Tibial nerve (tissue), 4 donors: ENCODE measurements at places on chromosomes 12 and 14. TPM values are rescaled to one million over a fixed set of nuclear protein-coding genes. Genes with fewer than 3 reads are reported as not detected.

Gene KCNH3
- total RNA-seq = 0.30 TPM

Gene INSM2
- total RNA-seq = not detected

Gene SLC4A8
- total RNA-seq = 0.59 TPM

Gene GARIN6
- total RNA-seq = not detected

Gene LIN7A
- 8.2 TPM for total RNA-seq

Gene TAS2R9
- not detected for total RNA-seq

Gene ALDH1L2
- total RNA-seq = 7.2 TPM

Gene OTX2
- not detected for total RNA-seq

Gene TRPV4
- total RNA-seq = 0.42 TPM

Gene RNU4-1
- under 0.01 TPM for total RNA-seq

DNA sequence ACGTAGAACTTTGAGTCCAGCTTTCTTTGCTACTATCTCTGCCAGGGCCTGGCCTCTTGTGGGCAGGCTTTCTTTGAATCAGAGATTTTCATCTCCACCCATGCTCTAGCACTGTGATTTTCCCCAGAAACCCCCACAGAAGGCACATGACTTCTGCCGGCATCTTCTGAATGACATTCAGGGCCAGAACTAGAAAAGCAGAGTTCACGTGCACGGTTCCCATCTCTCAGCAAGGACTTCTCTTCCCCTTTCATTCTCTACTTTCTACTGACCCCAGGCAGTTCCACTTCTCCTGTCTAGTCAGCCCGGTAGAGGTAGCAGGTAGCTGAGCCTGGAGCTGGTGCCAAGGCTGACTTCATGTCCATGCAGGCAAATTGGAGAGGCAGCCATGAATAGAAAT is 26.9 kb downstream of the BATF start:
- no peaks in the 10 kb centered on the region for H3K4me1 ChIP-seq
- DNase-seq = no peak
- no peaks in the 10 kb centered on the region for H3K27me3 ChIP-seq

DNA sequence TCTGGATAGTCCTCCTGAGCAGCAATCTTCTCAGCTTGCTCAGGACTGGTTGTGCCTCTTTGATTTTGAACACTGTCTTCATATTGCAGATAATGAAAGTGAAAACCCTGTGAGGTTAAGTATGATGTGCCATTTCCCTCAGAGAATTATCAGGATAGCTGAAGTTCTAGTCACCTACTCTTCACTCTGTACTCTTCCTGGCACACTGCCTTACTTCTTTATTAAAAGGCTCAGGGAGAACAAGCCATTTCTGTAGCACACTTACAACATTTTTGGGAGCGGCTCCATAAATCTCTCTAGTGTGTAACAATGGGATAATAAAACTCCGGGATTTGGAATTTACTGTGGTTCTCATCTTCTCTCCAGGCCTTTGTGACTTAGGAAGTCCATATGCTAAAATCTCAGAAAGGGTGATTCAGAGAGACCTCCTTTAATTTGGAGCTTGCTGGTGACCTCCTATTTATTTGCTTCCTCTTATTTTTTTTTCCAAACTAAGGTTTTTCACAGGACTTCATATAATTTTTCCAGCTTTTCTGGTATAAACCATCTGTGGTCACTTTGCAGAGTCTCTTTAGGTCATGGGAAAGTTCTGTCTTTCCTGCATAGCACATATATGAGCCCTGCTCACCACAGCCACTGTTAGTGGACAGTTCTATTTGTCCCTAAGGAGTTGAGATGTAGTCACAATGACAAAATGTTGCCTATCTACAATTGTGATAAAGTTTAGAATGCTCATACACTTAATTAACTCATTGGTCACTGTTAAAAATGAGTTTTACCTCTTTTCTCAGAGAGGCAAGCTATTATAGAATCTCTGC is 53.5 kb upstream of the LDHB start:
- no peaks in the 10 kb centered on the region for H3K27me3 ChIP-seq
- H3K4me1 ChIP-seq = no peaks in the 10 kb centered on the region
- H3K4me3 ChIP-seq = no peak overlapping the region
- H3K36me3 ChIP-seq = no peaks in the 10 kb centered on the region
- DNase-seq = no peak
- no peak overlapping the region for H3K27ac ChIP-seq

GRCh38 chr12:26732005-26732908 is 100.7 kb downstream of the ITPR2 start:
- no peaks in the 10 kb centered on the region for H3K27me3 ChIP-seq
- H3K4me3 ChIP-seq = no peak overlapping the region
- peaks cover 5% of the 10 kb centered on the region for H3K4me1 ChIP-seq
- no peak overlapping the region for H3K27ac ChIP-seq

DNA sequence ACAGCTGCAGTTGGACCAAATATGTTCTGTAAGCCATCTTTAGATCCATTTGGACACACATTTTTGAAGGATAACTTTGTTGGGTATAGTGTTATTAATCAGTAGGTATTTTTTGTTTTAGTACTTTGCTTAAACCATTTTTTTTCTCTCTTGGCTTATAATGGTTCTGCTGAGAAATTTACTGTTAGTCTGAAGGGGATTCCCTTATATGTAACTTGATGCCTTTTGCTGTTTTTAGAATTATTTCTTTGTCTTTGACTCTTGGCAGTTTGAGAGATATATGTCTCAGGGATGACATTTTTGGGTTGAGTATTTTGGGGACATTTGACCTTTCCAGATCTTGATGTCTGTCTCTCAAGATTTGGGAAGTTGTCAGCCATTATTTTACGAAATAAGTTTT is 169.8 kb downstream of the GPHN start:
- DNase-seq = no peak
- no peak overlapping the region for H3K4me3 ChIP-seq

GRCh38 chr12:14774906-14775635 is 28.2 kb downstream of the WBP11 start:
- DNase-seq = no peak
- peak overlapping the region; percentile 93 for H3K27ac ChIP-seq
- H3K36me3 ChIP-seq = no peaks in the 10 kb centered on the region

GRCh38 chr12:180445-180844 is 33.5 kb downstream of the SLC6A12 start:
- H3K27me3 ChIP-seq = no peaks in the 10 kb centered on the region
- peak overlapping the region; percentile 1 for H3K27ac ChIP-seq
- H3K4me3 ChIP-seq = no peak overlapping the region

DNA sequence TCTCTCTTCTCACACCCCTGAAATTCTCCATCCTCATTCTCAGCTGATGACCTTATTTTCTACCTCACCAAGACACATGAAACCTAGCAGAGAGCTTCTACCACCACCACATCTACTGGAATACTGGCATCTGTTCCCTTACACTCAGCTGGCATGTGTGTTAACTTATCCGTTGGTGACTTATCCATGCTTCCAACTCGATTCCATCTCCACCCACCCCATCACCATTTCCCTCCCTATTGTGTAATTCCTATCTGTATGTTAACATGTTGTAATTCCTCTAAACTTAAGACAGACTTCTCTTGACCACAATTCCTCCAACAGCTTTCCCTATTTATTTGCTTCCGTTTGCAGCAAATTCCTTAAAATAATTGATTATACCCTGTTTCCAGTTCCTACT is 15.4 kb downstream of the C1S start:
- no peaks in the 10 kb centered on the region for H3K4me1 ChIP-seq
- no peaks in the 10 kb centered on the region for H3K27me3 ChIP-seq
- DNase-seq = no peak

DNA sequence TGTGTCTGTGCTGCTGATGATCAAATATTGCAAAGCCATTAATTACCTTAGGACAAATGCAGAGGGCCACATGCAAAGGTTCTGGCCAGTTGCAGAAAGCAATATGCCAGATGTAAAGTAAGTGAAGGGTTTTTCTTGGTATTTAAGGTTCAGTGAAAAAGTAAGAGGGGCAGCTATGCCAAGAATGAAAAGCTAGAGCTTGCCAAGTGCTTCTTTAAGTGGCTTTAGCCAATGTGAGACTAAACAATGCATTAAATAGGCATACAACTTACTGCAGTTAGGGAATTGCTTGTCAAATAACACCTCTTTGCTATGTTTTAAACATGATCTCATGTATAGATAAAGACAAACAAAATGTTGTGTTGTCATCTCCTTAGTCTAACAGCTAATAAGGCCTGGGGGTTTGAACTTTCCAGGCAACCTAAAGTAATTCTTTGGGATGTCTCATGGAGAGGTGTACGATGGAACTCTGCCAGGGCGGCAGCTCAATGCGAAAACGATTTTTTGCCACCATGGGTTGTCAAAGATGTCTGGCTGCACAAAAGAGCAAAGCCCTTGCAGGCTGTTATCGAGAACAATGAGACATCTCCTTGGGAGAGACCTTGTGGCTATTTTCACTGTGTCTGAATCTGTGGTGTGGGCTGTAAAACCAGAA is 12.0 kb downstream of the IGF1 start:
- H3K36me3 ChIP-seq = no peaks in the 10 kb centered on the region
- no peak overlapping the region for H3K4me3 ChIP-seq
- no peaks in the 10 kb centered on the region for H3K27me3 ChIP-seq
- H3K4me1 ChIP-seq = no peaks in the 10 kb centered on the region

GRCh38 chr12:39830852-39831520 is 211.4 kb upstream of the ABCD2 start:
- H3K4me3 ChIP-seq = no peak overlapping the region
- no peaks in the 10 kb centered on the region for H3K36me3 ChIP-seq
- H3K27me3 ChIP-seq = no peaks in the 10 kb centered on the region
- H3K27ac ChIP-seq = no peak overlapping the region

DNA sequence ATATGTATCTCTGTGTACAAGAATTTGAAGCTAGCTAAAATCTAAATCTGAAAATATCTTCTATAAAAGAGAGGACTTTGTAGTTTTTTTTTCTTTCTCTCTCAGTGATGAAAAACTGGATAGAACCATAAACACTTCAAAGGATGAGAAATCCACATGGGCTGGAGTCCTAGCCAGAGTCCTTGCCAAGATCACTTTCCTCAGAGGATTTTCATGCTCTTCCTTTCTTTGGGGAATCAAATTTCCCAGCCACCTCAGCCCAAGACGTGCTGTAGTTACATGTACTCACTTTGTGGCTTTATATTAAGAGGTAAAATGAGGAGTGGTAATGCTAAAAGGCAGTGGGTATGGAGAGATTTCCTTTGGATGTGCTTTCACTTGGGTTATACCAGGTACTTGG is 110.3 kb downstream of the SLC38A1 start:
- peaks cover 18% of the 10 kb centered on the region for H3K4me1 ChIP-seq
- no peak overlapping the region for H3K4me3 ChIP-seq
- H3K27me3 ChIP-seq = no peaks in the 10 kb centered on the region
- peak overlapping the region; percentile 32 for H3K27ac ChIP-seq
- no peaks in the 10 kb centered on the region for H3K36me3 ChIP-seq

DNA sequence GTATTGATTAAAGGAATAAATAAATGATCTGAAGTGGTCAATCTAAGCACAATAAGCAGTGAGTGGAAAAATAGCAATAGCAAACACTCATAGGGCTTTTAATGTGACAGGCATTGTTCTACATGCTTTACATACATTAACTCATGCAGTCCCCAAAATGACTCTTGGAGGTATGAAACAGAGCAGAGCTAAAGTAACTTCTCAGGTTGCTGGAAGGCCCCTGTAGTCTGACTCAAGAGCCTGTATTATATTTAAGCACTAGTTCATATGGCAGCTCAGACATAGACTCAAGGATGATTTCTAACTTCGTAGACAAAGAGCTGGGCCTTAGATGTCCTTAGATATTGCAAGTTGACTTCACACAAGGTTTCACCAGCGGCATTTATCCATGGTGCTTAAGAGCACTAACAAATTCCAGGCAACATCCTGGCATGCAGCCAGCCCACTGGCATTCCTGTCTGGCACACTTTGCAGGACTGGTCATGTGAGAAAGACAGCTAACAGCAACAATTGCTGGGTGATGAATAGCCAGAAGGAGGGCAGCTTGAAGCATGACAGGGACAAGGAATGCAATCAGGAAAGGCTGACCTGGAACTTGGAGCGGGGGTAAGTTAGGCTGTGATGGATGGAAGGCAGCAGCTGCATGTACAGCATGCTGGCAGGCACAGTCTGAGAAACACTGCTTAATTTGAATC is 22.9 kb upstream of the KTN1 start:
- no peak overlapping the region for H3K4me3 ChIP-seq
- no peaks in the 10 kb centered on the region for H3K36me3 ChIP-seq
- no peaks in the 10 kb centered on the region for H3K27me3 ChIP-seq
- H3K27ac ChIP-seq = no peak overlapping the region

GRCh38 chr14:23160924-23161522 is 22.4 kb downstream of the SLC7A8 start:
- no peak for DNase-seq
- no peaks in the 10 kb centered on the region for H3K4me1 ChIP-seq
- H3K36me3 ChIP-seq = no peaks in the 10 kb centered on the region
- H3K27me3 ChIP-seq = no peaks in the 10 kb centered on the region
- H3K4me3 ChIP-seq = no peak overlapping the region
- H3K27ac ChIP-seq = peak overlapping the region; percentile 64

DNA sequence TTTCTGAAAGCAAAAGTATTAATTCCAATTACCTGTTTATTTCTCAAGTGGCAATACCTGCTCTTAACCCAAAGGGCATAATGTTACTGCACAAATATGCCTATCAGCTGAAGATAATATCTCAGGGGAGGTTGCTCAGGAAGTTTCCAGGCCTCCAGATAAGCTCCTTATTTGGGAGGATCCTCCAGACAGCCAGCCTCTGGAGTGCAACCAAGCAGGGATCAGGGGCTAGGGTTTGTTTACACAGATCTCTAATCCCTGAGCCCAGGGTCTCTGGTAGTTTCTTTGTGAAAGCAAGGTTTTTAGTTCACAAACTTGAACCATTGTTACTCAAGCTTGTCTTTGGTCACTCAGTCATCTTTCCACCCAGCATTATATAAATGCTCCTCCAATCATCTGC is 124.4 kb downstream of the SLC38A4 start:
- DNase-seq = no peak
- no peaks in the 10 kb centered on the region for H3K4me1 ChIP-seq
- no peak overlapping the region for H3K27ac ChIP-seq
- no peaks in the 10 kb centered on the region for H3K36me3 ChIP-seq
- H3K4me3 ChIP-seq = no peak overlapping the region
- H3K27me3 ChIP-seq = no peaks in the 10 kb centered on the region

DNA sequence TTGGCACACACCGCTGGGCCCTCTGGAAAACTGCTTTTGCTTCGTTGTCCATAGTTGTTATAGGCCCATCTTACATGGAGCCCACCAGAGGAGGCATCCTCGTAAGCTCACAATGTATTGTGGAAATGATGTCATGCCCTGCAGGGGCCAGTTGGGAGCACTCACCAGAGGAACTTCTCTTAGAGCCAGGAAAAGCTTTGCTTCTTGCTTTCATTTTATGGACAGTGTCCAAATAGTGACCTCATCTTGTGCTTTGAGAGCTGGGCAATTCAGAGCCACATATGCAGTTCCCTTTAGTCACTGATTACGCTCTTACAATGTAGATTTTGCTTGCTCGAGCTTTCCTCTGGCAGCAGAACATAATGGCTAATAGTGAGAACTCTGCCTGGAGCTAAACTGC is 275.6 kb downstream of the AACS start:
- no peak overlapping the region for H3K4me3 ChIP-seq
- H3K27ac ChIP-seq = no peak overlapping the region

- DNase-seq = no peak
- no peak overlapping the region for H3K27ac ChIP-seq
- H3K36me3 ChIP-seq = no peaks in the 10 kb centered on the region
These were observed 7.1 kb downstream of the SCN8A start for GRCh38 chr12:51598156-51598555.

GRCh38 chr14:74658535-74659131 is 46.6 kb upstream of the LTBP2 start:
- no peak overlapping the region for H3K4me3 ChIP-seq
- no peak overlapping the region for H3K27ac ChIP-seq
- no peaks in the 10 kb centered on the region for H3K27me3 ChIP-seq
- no peaks in the 10 kb centered on the region for H3K4me1 ChIP-seq
- no peaks in the 10 kb centered on the region for H3K36me3 ChIP-seq
- no peak for DNase-seq

GRCh38 chr14:56855891-56856461 is 45.7 kb upstream of the OTX2 start:
- H3K4me3 ChIP-seq = no peak overlapping the region
- H3K27ac ChIP-seq = no peak overlapping the region
- H3K27me3 ChIP-seq = no peaks in the 10 kb centered on the region
- no peaks in the 10 kb centered on the region for H3K4me1 ChIP-seq
- no peaks in the 10 kb centered on the region for H3K36me3 ChIP-seq
- no peak for DNase-seq
